ENCODE measurements at places on chromosomes 7 and 10.

GRCh38 chr7:88668591-88668990 lies 90.9 kb upstream of the ZNF804B start:
- DNase-seq: no peak

GRCh38 chr10:120931423-120931822 lies 80.3 kb downstream of the WDR11 start:
- no peak for DNase-seq

GRCh38 chr10:22779331-22780019 lies 65.1 kb upstream of the PIP4K2A start:
- DNase-seq: no peak

DNA sequence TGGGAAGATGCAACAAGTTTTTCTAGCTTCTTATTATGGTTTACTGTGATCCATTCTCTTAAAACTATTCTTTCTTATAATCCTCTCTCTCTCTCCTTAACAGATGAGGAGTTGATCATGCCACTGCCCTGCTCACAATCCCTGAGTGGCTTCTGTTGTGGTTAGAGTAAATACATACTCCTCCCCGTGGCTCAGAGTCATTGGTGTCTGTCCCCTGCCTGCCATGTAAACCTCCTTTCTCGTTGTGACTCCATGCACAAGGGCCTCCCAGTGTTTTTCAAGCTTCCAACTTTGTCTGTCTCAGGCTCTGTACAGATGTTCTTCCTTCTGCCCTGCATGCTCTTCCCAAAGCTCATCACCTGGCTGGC lies 20.4 kb downstream of the CCNY start:
- DNase-seq: no peak

GRCh38 chr10:90587081-90587491 lies 270.8 kb downstream of the HTR7 start:
- DNase-seq: no peak

GRCh38 chr10:24806262-24806661 lies 82.6 kb upstream of the ARHGAP21 start:
- no peak for DNase-seq

DNA sequence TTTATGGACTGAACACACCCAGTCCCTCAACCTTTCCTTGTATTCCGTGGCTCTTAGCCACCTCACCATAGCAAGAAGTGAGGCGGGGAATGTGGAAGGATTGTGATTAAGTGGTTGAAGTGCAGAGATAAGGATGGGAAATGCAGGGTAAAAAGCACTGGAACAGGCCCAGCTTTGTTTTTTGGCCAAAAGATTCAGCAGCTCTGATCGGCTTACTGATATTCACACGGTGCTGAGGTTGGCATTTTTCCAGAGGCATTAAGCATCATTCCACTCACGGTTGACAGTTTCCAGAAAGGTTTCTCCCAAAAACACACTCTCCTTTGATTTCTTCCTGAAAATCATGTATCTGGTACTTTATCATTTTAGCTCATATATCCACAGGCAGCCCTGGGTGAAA lies 544.2 kb downstream of the CNTNAP2 start:
- no peak for DNase-seq

DNA sequence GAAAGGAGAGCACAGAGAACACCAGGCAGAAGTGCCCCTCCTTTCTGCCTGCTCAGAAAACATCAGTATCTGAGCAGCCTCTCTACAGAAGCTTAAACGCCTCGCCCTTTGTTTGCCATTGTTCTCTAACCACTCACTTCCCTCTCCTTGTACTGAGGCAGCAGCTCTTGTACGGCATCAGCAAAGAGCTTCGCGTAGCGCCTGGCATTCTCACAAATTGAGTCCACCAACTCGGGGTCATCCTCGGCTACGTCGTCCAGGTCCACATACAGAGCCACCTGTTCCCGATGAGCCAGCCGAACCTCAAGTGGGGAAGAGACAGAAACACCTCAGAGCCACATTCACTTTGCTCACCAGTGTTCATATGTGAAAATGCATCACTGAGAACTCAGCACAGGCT lies 1.7 kb downstream of the MCM7 start:
- no peak for DNase-seq

DNA sequence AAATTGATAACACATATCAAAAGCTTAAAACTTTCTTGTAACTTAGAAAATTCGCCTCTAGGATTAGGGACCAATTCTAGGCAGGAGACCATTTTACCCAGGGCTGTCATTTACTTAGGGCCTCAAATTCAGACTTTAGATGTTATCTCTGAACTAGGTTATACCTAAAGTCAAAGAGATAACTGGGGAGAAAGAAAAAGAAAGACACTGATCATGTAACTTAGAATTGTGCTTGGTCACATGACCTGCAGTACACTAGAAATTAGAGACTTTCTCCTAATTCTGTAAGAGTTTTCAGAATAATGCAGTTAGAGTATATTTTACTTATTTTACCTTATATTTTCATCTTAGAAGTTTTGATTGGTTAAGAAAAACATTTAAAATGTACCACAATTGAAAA lies 16.7 kb downstream of the ASB4 start:
- no peak for DNase-seq

GRCh38 chr10:121836171-121836570 lies 91.7 kb downstream of the ATE1 start:
- DNase-seq: no peak

DNA sequence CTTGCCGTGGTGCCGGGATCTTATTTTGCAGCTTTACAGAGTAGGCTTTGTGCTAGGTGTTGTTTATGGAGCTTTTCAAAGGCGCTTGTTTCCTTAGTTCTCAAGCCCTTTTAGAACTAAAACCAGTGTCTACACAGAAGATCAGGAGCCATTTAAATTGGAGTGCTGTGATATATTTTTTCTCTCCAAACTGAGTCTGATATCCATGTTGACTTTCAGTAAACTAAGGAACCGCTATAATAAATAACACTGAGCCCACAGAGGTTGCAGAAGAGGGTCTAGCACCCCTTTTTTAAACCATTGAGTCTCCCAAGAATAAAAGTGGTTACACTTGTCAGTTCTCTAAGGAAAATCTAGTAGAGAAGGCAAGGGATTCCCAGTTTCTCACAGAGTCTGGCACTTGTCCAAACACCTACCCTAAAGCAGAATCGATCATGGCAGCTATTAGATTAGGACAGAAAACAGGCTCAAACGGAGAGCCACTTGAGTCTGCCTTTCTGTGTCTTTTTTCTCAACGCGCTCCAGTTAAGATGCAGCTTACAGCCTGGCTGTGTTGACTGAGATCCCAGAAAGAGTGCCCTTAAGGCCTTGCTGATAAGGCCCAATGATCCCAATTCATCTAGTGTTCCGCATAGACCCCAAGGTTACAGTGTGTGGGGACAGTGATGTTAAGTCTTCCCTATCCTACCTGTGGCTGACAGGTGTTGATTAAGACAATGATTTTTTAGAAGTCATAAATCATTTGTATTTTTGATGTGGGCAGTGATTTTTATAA lies 804 bp downstream of the TMEM106B start:
- peak; percentile 23 for DNase-seq

GRCh38 chr7:24722386-24723177 lies 34.7 kb downstream of the GSDME start:
- no peak for DNase-seq

DNA sequence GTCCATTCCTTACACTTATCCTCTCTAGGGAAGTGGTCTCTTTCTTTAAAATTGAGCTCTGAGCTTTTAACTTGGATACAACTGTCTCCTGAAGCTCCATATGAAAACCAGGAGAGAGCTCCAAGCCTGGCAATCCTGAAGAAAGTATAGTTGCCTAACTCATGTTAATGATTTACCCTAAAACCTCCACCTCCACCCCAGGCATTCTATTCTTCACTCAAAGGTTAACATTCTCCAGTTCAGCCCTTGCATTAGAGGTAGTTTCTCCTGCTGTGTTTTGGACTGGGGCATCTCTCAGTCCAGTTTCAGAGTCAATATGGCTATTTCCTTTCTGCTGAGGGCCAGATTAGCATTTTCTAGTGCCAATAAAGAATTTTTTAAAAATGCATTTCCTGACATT lies 195.5 kb downstream of the SLC25A13 start:
- DNase-seq: no peak

- peak; percentile 53 for DNase-seq
Observed at GRCh38 chr7:132655131-132655727, 79.0 kb upstream of the PLXNA4 start.

DNA sequence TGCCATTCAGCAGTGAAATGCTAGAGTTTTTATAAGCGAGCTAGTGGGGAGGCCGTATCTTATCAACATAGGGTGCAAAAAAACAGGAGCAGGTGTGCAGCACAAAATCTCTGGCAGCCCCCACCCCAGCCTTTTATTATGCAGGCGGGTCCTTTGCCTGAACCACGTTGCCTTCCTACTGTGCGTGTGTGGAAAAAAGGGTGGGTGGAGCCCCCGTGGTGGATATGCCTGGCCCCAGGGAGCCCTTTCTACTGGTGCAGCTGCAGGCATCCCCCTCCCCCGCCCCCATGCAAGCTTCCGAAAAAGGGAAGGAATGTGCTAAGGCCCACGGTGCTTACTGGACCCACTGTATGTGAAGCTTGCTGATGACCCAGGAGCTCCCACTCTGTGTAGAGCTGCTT lies 175.9 kb downstream of the USP6NL start:
- no peak for DNase-seq

DNA sequence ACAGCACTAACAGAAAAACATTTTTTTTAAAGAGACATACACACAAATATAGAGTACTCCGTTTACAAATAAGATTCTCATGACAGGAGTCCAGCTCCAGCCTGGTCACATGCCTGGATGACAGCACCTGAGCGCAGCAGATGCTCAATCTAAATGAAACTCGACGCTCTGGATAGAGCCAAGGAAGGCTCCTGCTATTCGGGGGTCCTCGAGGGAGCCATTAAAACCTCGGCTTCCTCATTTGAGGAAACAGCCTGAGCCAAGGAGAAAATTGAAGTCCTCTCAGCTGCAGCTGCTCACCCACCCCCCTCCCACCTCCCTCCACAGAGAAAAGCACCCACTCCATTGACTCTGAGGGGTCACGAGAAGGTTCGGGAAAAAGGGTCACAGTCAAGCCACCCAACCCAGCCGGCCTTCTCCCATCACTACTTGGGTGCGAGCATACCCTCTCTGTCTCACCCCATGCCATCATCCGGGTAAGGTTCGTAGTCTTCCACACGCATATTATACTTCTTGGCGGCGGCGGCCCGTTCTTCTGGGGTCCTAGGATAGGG lies 673 bp downstream of the NDUFB8 start:
- no peak for DNase-seq

DNA sequence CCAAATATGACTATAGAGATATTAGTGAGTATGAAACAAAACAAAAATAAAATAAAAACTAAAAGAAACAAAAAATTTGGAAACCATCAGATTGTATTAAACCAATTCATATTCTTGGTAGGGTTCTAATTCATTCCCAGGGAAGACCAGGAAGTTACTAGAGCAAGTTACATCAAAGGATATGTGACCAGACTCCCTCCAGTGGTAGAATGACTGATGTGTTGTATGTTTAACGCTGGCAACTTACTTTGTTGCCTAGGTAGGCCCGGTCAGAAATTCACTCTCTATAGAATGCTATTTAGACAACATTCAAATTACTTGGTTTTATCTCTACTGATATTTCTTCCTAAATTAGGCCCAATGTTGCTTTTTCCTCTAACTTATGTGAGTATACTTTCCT lies 5.2 kb downstream of the PHYHIPL start:
- no peak for DNase-seq

GRCh38 chr10:6580279-6581029 lies 378 bp upstream of the PRKCQ start:
- DNase-seq: peak; percentile 82

DNA sequence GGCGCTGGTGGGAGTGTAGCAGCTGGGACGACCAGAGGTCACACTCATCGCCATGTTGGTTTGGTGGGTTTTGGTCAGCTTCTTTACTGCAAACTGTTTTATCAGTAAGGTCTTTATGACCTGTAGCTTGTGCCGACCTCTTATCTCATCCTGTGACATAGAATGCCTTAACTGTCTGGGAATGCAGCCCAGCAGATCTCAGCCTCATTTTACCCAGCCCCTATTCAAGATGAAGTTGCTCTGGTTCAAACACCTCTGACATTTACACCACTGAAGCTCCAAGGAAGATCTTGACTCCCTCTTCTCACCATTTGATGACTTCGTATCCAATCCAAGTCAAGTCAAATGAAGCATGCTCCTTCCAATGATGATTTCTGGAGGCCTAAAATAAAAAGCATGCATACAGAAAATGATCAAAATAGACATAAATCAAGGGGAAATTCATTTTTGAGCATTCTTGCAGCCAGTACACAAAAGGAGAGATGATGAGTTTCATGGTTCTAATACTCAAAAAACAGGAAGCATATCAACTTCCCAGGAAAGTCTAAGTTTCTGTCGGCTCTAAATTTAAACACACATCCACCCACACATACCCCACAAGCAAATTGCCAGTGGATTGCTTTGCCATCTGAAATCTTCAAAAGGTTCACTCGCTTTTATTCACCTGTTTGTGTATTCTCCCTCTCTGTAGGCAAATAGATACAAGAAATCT lies 2.4 kb upstream of the PSMG3 start:
- DNase-seq: no peak

DNA sequence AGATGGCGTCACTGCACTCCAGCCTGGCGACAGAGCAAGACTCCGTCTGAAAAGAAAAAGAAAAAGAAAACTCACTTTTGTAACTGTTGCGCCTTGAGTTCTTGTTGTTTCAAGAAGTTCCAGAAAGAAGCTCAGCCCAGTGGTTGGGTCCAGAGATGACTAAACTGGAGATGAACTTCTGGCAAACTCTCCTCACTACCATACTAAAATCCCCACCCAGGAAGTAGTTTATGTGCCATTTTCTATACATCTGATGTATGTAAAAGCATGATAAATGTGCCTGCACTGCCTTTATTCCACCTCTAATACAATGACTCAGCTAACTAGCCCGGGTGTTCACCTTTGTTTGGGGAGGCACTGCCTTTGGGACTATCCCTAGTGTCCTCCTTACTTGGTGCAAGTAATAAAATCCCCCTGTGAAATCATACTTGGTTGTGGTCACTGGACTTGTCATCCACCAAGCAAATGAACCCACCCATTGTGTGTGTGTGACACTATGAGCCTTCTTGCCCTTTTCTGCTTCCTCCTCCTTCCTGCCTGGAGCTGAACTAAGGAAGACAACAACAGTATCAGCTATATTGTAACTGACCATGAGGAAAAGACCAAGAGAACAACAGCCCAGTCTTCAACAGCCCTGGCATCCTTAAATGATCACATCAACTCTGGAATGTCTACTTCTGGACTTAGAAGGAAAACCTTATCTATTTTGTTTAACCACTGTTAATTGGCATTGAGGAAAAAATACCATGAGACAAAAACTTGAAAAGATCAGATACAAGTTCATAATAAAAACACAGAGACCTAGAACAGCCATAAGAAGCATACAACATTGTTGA lies 33.6 kb downstream of the JMJD1C start:
- DNase-seq: no peak
